NT2/D1 (cell line): ENCODE measurements at places on chromosomes 7 and 10.

DNA sequence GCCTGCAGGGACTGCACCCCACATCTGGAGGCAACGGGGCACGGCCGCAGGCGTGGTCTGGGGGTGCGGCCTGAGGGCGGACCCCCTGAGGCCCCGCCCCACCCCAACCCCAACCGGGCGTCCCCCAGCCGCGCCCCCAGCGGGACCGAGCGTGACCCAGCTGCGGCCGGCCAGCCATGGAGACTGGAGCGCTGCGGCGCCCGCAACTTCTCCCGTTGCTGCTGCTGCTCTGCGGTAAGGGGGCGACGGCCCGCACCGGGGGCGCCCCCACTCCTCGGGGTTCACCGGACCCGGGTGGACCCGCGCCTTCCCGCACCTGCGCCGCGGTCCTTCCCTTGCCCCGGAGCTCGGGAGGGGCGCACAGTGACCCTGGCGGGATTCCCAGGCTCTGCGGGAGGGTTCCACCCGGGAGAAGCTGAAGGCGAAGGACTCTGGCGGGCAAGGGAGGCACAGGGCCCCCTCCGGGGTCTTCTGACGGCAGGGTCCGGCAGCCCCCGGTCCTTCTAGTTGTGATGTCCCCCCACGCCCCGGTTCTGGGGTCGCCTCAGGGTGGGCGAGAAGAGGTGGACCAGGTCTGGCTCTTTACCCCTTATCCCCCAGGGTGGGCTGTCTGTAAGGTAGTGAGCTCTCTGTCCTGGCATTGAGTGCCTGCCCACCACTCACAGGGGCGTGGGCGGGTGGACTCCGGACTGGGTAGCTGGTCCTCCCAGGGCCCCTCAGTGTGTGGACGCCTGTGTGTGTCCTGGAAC lies at the start of gene RAMP3:
TSS of gene RAMP3 (plus strand) at position 139 of the 749 bp plus-strand sequence. CDS start at position 177, 38 bp downstream.
- DNase-seq = no peak

DNA sequence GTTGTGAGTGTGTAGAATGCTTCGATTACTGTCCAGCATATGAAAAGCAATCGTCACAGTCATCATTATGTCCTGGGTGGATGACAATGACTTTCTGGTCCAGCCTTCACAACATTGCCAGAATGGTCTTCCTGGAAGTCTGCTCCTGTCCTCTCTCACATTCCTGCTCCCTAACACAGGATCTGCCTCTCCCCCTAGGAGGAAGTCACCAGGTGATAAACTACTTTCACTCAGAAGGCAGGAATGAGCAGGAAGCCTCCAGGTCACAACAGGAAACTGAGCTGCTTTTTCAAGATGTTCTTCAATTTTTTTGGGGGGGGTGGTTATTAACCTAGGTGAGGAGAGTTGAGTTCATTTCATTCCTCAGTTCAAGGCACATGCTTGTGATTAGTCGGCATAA lies 13.6 kb upstream of the GPNMB start:
- no peak for DNase-seq

GRCh38 chr7:131893631-131894340 lies 337.4 kb upstream of the PODXL start:
- DNase-seq = no peak

DNA sequence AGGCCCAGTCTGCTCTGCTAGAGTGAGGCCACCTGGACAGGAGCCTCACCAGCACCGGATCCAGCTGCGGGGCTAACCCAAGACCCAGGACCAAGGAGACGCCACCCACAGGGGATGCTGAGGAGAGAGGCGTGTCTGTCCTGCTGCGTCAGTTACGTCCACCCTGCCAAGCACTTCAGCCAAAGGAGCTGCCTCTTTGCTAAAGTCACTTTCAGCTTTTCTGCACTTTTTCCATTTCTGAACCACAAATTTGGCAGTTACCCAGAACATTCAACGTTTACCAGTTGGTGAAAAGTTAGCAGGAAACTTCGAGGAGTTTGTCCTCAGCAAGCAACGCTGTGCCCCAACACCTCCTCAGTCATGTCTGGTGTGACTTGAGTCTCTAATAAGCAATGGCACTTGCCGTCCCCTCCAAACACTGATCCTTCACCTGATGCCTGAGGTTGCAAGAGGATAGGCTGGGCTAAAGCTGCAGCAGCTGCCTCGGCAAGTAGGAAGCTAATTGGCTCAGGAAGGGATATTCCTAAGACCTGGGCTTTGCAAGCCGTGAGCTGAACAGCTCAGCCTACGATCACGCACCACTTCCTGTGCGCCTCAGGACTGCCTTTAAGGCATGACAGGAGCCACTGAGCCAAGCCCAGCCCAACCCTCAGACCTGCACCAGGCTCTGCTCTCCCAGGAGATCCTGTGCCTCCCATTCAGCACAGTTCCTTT lies 40.1 kb downstream of the KCNH2 start:
- no peak for DNase-seq

- no peak for DNase-seq
These were observed 3.0 kb upstream of the CYP2C18 start for GRCh38 chr10:94680544-94680943.

- DNase-seq = no peak
These were observed 178.0 kb upstream of the FAM3C start for GRCh38 chr7:121574109-121574508.

GRCh38 chr7:116224492-116225098 lies 14.3 kb downstream of the TES start:
- DNase-seq = no peak

GRCh38 chr10:96560966-96561887 lies 25.6 kb downstream of the TM9SF3 start:
- DNase-seq = no peak

- no peak for DNase-seq
These were observed 82.9 kb downstream of the CDK14 start for GRCh38 chr7:90678986-90679385.

DNA sequence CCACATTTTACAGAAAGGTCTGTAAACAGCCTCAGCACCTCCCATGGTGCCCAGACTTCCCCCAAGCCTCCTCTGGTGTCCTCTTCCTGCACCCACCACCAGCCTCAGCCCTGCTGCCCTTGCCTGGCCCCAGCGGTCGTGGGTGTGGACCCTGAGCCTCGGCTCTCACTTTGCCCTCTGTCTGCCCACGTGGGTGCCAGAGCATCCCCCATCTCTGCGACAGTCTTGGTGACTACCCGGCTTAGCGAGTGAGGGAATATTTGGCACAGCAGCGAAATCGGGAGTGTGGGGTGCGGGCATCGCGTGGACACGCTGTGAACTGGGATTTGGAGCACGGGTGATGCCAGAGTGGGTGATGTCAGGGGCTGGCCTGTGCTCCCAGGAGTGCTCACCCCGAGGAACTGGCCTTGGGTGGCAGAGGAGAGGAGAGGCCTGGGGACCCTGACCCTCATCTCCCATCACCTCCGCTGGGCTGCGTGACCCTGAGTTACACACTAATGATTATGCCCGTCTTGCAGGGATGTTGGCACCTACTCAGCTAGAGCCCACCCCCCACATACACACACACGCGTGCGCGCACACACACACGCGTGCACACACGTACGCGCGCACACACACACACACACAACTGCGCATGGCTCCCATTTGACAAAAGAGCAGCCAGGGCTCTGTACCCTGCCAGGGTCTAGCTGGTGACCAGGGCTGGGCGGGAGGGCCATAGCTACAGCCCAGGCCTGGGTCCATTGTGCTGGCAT lies 8.7 kb downstream of the ELFN1 start:
- no peak for DNase-seq

- DNase-seq = no peak
These were observed 1.9 kb upstream of the HSPA12A start for GRCh38 chr10:116744163-116744753.

- DNase-seq = no peak
These were observed 967 bp downstream of the GAD2 start for GRCh38 chr10:26217396-26218086.

- no peak for DNase-seq
These were observed 675.5 kb downstream of the SUGCT start for GRCh38 chr7:40810274-40810673.

GRCh38 chr10:69968830-69969229 lies 83.8 kb upstream of the MACROH2A2 start:
- DNase-seq = no peak

DNA sequence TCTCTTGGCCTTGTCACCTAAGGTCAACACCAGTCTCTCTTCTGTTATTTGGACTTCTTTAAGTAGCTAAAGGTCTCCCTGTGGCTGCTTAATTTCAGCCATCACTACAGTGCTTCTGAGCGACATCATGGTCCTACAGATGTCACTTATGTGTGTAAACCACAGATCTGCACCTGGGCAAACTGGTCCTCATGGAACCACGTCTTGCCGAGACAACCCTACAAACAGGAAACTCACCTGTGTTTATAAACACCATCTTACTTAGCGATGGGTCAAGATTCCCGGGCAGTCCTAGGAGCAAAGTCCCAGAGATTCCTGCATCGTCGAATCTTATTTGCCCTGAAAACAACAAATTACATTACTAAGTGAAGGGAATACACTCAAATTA lies 27.8 kb downstream of the KLF6 start:
- no peak for DNase-seq

GRCh38 chr7:131633342-131633843 lies 77.0 kb upstream of the PODXL start:
- DNase-seq = no peak

DNA sequence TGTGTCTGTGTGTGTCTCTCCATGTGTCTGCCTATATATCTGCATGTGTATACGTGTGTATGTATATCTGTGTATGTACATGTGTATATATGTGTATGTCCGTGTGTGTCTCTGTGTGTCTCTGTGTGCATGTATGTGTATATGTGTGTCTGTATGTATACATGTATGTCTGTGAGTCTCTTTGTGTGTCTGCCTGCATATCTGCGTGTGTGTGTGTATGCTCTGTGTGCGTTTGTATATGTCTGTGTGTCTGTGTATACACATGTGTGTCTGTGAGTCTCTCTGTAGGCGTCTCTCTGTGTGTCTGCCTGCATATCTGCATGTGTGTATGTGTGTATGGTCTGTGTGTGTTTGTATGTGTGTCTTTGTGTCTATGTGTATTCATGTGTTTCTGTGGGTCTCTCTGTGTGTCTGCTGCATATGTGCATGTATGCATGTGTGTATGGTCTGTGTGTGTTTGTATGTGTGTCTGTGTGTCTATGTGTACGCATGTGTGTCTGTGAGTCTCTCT lies 23.7 kb upstream of the KLF6 start:
- no peak for DNase-seq

DNA sequence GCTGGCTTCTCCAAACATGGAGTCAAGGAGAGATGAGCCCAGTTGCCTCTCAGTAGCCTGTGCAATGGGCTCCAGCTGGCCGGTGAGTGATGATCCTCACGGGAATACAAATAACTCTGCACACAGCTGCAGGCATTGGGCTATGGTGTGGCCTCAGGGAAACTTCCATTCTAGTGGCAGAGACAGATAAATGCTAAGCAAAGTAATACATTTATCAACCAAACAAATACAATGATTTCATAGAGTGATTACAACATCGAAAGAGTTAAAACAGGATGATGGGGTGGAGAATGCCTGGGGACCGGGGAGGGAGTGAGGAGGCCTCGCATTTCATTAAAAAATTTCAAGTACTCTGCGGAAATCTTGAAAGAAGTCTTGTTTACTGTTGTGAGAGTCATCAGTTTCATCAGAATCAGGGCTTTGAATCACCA lies 15.0 kb upstream of the AKR1B1 start:
- no peak for DNase-seq

GRCh38 chr7:44287488-44288380 lies 37.7 kb downstream of the CAMK2B start:
- DNase-seq = no peak

DNA sequence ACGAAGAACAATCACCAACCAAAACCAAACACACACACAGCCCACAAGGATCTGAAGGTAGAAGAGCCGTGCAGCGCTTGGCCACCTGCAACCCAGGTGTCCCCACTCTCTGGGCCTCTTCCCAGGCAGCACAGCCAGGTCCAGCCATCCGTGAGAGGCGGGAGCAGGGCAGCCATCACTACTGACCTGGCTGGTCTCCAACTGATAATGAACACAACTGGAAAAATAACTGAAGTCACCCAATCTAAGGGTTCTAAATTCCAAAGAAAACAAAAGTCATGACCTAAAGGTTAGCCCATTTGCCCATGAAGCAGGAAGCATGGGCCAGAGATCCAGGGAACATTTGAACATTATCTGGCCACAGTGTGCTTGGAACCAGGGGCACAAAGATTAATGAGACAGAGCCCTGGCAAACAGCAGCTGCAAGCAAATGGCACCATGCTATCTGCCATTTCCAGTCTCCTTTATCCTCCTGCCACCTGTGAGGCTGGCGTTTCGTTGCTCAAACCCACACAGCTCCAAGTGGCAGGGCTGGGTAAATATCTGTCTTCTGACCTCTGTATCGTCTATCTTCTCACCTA lies 207.9 kb downstream of the TNS3 start:
- no peak for DNase-seq

- peak; percentile 80 for DNase-seq
These were observed 26.5 kb upstream of the TMEM248 start for GRCh38 chr7:66894463-66895080.

- DNase-seq = no peak
These were observed 132.9 kb upstream of the FAM3C start for GRCh38 chr7:121529003-121529402.

- no peak for DNase-seq
These were observed 48.8 kb downstream of the UBE2H start for GRCh38 chr7:129903935-129904334.

DNA sequence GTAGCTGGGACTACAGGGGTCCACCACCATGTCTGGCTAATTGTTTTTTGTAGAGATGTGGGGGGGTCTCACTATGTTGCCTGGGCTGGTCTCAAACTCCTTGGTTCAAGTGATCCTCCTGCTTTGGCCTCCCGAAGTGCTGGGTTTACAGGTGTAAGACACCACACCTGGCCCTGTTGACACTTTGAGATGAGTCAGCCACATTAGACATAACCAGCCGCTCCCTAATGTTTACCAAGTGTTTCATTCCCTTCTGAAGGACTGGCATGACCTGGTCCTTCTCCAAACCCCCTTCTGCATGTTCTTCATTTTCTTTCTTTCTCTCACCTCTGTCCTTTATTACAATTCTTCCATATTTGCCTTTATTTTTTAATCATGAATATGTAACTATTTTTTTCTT lies 67.8 kb downstream of the TAF3 start:
- DNase-seq = no peak

GRCh38 chr10:34824870-34825269 lies 9.8 kb upstream of the PARD3 start:
- DNase-seq = no peak

DNA sequence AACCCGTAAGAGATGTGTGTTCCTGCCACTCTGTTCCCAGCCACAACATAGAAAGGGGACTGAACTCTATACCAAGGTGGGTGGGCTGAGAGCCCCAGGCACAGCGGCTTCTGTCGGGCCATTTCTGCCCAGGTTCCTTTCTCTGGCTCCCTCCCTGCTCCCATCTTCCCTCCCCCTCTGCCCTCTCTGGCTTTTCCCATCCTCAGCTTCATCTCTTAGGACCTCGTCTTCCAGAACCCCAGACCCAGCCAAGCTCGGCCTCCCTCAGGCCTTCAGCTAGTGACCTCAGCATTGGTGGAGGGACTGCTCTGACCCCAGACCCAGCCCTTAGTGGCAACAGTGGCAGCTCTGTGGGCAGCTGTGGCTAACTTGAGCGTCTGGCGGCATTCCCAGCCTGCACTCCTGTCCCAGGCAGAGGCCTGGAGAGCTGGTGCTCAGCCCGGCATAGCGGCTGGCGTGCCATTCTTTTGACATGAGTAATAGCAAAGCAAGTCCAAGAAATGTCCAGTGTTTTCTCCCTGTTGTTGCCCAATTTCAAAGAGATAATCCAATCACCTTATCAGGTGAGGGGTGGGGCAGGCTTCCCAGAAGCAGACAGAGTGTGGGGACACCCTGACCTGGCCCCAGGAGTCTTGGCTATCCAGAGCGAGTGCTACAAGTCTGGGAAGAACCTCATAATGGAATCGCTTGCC lies 15.9 kb downstream of the PTPRE start:
- no peak for DNase-seq
